ENCODE measurements at places on chromosomes 13 and 19.

DNA sequence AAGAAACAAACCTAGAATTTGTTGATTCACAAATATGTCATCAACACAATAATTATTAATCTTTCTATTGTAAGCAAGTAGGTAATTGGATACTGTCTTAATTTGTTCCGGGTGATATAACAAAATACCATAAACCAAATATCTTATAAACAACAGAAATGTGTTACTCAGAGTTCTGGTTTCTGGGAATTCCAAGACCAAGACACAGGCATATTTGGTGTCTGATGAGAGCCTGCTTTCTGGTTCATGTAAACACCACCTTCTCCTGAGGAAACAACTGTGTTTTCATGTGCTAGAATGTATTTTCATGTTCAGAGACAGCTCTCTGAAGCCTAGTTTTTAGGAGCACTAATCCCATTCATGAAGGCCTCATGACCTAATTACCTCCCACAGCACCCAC lies 1819.5 kb downstream of the SLITRK5 start:
- H3K27ac ChIP-seq, result no peak overlapping the region
- no peaks in the 10 kb centered on the region for H3K36me3 ChIP-seq
- no peak overlapping the region for H3K4me3 ChIP-seq
- no peaks in the 10 kb centered on the region for H3K4me1 ChIP-seq

- no peaks in the 10 kb centered on the region for H3K4me1 ChIP-seq
- H3K36me3 ChIP-seq, result no peaks in the 10 kb centered on the region
- H3K27ac ChIP-seq, result no peak overlapping the region
- no peak for DNase-seq
These were observed 74.3 kb upstream of the LRCH1 start for GRCh38 chr13:46478651-46479050.

- H3K4me1 ChIP-seq, result no peaks in the 10 kb centered on the region
- DNase-seq, result no peak
- H3K4me3 ChIP-seq, result no peak overlapping the region
These were observed 19.9 kb downstream of the MEGF8 start for GRCh38 chr19:42345191-42345812.

- H3K4me3 ChIP-seq, result no peak overlapping the region
- no peak overlapping the region for H3K27ac ChIP-seq
- peaks cover 20% of the 10 kb centered on the region for H3K36me3 ChIP-seq
- no peaks in the 10 kb centered on the region for H3K27me3 ChIP-seq
- DNase-seq, result no peak
These were observed 27.1 kb downstream of the STK24 start for GRCh38 chr13:98549728-98550317.

GRCh38 chr19:31312009-31312676 lies 37.1 kb downstream of the TSHZ3 start:
- no peaks in the 10 kb centered on the region for H3K4me1 ChIP-seq
- H3K27me3 ChIP-seq, result no peaks in the 10 kb centered on the region
- H3K36me3 ChIP-seq, result no peaks in the 10 kb centered on the region
- H3K4me3 ChIP-seq, result no peak overlapping the region
- H3K27ac ChIP-seq, result no peak overlapping the region

- H3K27me3 ChIP-seq, result no peaks in the 10 kb centered on the region
- H3K4me3 ChIP-seq, result no peak overlapping the region
- H3K27ac ChIP-seq, result no peak overlapping the region
- no peak for DNase-seq
These were observed 1295.1 kb upstream of the PCDH20 start for GRCh38 chr13:62710787-62711186.

GRCh38 chr13:110607675-110608224 lies 7.6 kb upstream of the NAXD start:
- no peaks in the 10 kb centered on the region for H3K36me3 ChIP-seq
- H3K27me3 ChIP-seq, result no peaks in the 10 kb centered on the region
- no peak overlapping the region for H3K27ac ChIP-seq
- H3K4me1 ChIP-seq, result no peaks in the 10 kb centered on the region

DNA sequence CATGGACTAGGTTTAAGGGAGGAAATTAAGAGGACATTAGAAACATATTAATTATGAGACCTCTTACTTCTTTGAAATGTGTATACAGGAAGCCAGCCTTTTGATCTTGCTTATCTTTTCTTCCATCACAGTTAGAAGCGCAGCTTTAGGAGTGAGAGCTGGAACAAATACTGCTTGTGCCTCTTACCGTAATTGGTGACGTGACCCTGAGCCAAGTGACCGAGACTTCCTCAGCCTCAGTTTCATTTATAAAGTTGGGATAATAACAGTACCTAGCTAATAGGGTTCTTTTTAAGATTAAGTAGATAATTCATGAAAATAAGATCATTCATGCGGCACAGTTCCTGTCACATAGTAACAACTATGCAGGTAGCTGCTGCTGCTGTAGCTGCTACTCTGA lies 18.5 kb downstream of the FREM2 start:
- no peaks in the 10 kb centered on the region for H3K4me1 ChIP-seq
- no peak overlapping the region for H3K4me3 ChIP-seq
- H3K27ac ChIP-seq, result no peak overlapping the region

GRCh38 chr19:1906985-1907562 lies 1.9 kb downstream of the ADAT3 start:
- H3K4me3 ChIP-seq, result no peak overlapping the region
- no peaks in the 10 kb centered on the region for H3K27me3 ChIP-seq
- peaks cover 3% of the 10 kb centered on the region for H3K36me3 ChIP-seq
- H3K27ac ChIP-seq, result no peak overlapping the region
- peaks cover 11% of the 10 kb centered on the region for H3K4me1 ChIP-seq

DNA sequence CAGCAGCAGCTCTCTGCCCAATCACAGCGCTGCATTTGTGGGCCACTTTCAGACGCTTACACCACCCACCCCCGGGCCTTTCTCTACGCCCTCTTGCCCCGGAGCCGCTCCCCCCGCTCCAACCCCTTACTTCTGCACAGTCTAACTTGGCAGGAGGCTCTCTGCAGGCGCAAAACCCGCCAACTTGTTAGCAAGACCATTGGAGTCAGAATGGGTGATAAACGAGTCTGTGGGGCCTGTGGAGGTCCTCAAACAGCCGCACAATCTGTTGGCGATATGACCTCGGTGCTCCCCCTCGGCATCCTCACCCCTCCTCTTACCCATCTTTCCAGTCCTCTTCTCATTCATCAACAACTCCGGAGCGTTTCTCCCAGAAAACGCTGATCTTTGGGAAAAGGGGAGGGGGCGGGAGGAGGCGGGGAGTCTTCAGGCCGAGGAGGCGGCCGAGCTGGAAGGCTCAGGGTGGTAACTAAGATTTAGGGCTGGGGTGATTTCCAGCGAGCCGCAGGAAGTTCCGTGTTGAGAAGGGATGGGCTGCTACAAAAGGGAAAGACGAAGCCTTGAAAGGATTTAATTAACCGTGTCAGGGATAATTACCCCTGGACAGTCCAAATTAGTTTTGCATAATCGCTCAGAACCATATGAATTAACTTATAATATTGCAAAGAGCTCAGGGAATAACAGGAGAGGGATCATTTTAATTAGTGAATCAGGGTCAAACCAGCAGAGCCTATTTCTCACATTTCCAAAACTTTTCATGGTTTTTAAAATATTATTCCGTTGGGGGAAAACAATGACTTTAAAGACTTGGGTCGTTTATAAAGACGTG lies 4.1 kb downstream of the SOX21 start:
- no peak for DNase-seq
- peaks cover 23% of the 10 kb centered on the region for H3K27me3 ChIP-seq
- H3K4me3 ChIP-seq, result peak overlapping the region; percentile 27
- H3K4me1 ChIP-seq, result peaks cover 34% of the 10 kb centered on the region
- H3K27ac ChIP-seq, result no peak overlapping the region

GRCh38 chr13:98827449-98827848 lies 75.0 kb upstream of the SLC15A1 start:
- no peak overlapping the region for H3K27ac ChIP-seq
- no peak for DNase-seq
- no peaks in the 10 kb centered on the region for H3K27me3 ChIP-seq

- no peaks in the 10 kb centered on the region for H3K27me3 ChIP-seq
- no peak for DNase-seq
- H3K27ac ChIP-seq, result no peak overlapping the region
- H3K4me1 ChIP-seq, result no peaks in the 10 kb centered on the region
- no peaks in the 10 kb centered on the region for H3K36me3 ChIP-seq
These were observed 1677.1 kb downstream of the OLFM4 start for GRCh38 chr13:54705738-54706137.

- H3K36me3 ChIP-seq, result no peaks in the 10 kb centered on the region
- no peaks in the 10 kb centered on the region for H3K4me1 ChIP-seq
- DNase-seq, result no peak
- H3K27ac ChIP-seq, result no peak overlapping the region
- H3K27me3 ChIP-seq, result peaks cover 18% of the 10 kb centered on the region
These were observed 35.3 kb downstream of the INSR start for GRCh38 chr19:7258840-7259395.

DNA sequence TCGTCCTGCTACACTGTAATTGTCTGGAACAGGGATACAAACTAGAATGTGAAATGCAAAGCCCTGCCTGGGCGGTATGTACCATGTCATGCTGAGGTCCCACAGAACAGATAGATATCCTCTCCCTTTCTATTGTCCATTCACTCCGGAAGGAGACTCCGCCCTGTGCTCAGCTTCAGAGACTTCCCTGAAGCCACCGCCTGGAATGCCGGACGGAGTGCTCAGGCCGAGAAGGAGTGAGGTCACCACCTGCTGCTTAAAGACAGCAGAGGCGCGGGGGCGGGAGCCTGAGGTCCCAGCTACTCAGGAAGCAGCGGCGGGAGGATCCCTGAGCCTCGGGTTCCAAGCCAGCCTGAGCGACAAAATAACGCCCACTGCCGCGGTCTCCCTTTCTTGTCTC lies 890 bp upstream of the ZNF611 start:
- H3K27ac ChIP-seq, result peak overlapping the region; percentile 88
- no peaks in the 10 kb centered on the region for H3K27me3 ChIP-seq
- no peak for DNase-seq
- H3K4me3 ChIP-seq, result no peak overlapping the region

DNA sequence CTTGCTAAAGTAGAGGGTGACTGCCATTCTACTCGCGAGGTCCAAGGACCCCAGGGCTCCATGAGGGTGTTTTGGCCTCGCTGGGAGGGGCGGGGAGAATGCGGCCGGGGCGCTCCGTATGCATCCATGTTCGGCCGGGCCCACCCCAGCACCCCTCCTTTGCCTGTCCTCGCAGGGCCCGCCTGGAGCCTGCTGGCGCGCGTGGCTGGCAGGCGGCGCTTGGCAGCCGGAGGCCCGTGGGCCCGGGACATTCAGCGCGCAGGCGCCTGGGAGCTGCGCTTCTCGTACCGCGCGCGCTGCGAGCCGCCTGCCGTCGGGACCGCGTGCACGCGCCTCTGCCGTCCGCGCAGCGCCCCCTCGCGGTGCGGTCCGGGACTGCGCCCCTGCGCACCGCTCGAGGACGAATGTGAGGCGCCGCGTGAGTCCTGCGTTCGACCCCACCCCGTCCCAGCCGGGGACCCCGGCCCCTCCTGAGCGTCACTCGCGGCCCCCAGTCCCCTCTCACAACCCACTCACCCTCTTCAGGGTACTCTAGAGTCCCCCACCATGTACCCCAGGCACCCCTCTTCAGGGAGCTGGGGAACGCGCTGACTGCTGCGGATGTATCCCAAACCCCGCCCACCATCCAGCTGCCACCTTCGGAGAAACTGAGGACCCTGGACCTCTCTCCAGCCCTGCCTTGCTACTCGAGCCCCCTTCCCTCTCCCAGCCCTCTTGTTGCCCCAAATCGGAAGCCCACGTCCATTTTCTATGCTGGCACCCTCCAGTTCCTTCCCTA lies 4.1 kb downstream of the DLL3 start:
- peak; percentile 73 for DNase-seq
- no peak overlapping the region for H3K4me3 ChIP-seq
- no peak overlapping the region for H3K27ac ChIP-seq
- no peaks in the 10 kb centered on the region for H3K36me3 ChIP-seq
- H3K27me3 ChIP-seq, result peaks cover 91% of the 10 kb centered on the region

- no peak overlapping the region for H3K27ac ChIP-seq
- no peaks in the 10 kb centered on the region for H3K27me3 ChIP-seq
- no peak overlapping the region for H3K4me3 ChIP-seq
These were observed 344.6 kb downstream of the RFC3 start for GRCh38 chr13:34162544-34162933.

DNA sequence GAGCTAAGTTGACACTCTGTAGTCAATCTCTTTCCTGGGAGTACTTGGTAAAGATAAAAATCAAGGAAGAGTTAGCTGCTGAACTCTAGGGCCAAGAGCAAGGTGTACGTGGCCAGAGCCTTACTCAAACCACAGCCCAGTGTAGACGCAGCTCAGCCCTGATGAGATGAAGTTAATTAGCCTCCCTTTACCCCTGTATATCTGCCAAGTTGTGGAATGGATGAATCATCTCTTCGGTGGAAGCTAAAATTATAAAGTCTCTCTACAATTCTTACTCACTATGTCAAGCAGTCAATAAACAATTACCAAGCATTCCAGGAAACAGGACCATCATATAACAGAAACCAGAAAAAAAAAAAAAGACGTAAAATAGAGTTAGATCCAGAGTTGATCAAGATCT lies 146.9 kb upstream of the UFM1 start:
- DNase-seq, result no peak
- no peak overlapping the region for H3K27ac ChIP-seq
- no peaks in the 10 kb centered on the region for H3K4me1 ChIP-seq
- H3K27me3 ChIP-seq, result no peaks in the 10 kb centered on the region

GRCh38 chr13:107457686-107458085 lies 757.6 kb downstream of the LIG4 start:
- H3K27ac ChIP-seq, result no peak overlapping the region
- no peaks in the 10 kb centered on the region for H3K4me1 ChIP-seq
- no peaks in the 10 kb centered on the region for H3K36me3 ChIP-seq
- no peak for DNase-seq
- no peak overlapping the region for H3K4me3 ChIP-seq

DNA sequence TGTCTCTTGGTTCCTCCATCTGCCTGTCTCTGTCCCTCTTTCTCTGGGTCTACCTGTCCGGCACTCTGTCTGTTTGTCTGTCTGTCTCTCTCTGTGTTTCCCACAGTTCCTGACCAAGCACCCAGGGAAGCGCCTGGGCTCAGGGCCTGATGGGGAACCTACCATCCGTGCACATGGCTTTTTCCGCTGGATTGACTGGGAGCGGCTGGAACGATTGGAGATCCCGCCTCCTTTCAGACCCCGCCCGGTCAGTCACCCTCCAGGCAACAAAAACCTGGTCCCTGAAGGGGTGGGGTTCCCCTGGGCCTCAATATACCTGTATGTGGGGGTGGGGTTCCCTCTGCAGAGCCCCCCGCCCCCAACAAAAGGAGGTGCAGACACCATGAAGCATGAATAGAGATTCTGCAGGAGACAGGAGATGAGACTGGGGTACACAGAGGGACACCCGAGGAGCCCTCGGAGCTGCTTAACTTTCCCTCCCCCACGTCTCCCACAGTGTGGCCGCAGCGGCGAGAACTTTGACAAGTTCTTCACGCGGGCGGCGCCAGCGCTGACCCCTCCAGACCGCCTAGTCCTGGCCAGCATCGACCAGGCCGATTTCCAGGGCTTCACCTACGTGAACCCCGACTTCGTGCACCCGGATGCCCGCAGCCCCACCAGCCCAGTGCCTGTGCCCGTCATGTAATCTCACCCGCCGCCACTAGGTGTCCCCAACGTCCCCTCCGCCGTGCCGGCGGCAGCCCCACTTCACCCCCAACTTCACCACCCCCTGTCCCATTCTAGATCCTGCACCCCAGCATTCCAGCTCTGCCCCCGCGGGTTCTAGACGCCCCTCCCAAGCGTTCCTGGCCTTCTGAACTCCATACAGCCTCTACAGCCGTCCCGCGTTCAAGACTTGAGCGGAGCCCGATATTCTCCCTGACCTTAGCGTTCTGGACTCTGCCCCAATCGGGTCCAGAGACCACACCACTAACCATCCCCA lies 2.6 kb upstream of the CACNG7 start:
- peaks cover 70% of the 10 kb centered on the region for H3K27me3 ChIP-seq
- peak; percentile 79 for DNase-seq
- no peaks in the 10 kb centered on the region for H3K36me3 ChIP-seq
- no peak overlapping the region for H3K4me3 ChIP-seq
- H3K4me1 ChIP-seq, result peaks cover 33% of the 10 kb centered on the region
